ENCODE measurements at places on chromosomes 7 and 10.

DNA sequence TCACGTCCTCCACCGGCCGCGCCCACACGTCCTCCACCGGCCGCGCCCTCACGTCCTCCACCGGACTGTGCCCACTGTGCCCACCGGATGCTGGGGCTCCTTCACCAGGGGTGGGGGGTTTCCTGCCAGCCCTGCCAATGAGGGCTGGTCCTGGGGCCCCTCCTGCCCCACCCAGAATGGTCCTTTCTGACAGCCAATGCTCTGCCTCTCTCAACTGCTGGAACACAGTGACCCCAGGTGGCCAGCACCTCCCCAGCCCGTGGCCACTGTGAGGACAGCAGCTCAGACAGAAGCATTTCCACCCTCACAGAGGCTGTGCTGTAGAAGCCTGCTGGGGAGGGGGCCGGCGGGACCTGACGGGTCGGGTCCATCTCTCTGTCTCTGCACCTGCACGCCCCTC lies 90.1 kb upstream of the DNAAF5 start:
- no peak for DNase-seq

DNA sequence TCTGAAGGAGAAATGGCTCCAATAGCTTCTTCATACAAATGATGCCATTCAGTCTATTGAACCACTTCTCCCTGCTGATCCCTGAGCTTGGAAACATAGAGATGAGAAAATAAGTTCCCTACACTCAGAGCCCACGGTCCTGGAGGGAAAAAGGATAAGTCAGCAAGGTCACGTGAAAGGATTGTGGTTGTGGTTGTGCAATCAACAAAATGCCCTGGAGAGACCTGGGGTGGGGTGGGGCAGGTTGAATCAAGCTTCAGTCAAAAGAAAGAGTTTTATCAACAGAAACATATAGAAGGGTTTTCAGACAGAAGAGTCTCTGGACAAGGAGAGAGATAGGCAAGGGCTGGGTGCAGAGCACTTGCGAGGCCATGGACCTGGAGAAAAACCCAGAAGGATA lies 30.1 kb downstream of the C10orf90 start:
- DNase-seq: no peak

DNA sequence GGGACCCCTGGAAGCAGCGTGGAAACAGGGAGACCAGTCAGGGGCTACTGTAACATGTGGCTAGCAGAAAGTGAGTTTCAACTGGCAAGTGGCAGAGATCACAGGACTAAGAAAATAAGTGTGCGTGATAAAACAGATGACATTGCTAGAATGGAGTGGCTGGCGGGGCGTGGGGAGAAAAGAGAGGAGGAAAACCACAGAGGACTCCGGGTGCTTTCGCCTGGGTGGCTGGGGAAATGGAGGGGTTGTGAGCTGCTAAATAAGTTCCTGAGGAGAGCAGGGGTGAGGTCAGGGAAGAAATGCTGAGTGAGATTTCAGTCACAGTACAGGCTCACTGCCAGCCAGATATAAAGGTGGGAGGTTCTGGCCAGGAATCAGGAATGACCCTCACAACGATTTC lies 166.9 kb downstream of the MYOF start:
- no peak for DNase-seq

- no peak for DNase-seq
Observed at GRCh38 chr7:106863274-106863997, 1.6 kb upstream of the PIK3CG start.

- no peak for DNase-seq
Observed at GRCh38 chr10:71300555-71301370, 18.3 kb upstream of the SLC29A3 start.

DNA sequence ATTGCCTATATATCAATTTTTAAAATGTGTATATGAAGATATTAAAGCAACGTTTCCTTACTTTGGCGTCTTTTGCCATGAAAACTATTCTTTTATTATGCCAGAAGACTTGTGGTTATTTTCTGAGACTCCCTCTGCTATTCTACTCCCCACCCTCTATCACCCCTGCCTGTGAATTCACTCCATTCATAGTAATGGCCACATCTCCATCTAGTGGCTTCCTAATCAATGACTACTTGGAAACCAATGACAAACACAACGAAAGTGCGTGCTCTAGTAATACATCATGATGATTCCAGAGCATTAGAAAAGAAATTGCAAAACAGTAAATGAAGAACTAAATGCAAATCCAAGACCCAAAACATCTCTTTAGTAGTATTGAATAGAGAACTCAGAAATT lies 186.7 kb upstream of the HGF start:
- DNase-seq: no peak
